Smooth muscle cell of bladder (primary cell): ENCODE measurements at places on chromosomes 4 and X. TPM values are rescaled to one million over a fixed set of nuclear protein-coding genes. Genes with fewer than 3 reads are reported as not detected.

MGARP gene
- 19.2 and 31.9 TPM in 2 replicates for total RNA-seq

PITX2 gene
- 11.0 and 16.2 TPM in 2 replicates for total RNA-seq

TRAPPC11 gene
- total RNA-seq, result 40.7 and 49.9 TPM in 2 replicates

FAM9B gene
- not detected in 2 replicates for total RNA-seq

SMARCAD1 gene
- 27.1 and 27.4 TPM in 2 replicates for total RNA-seq
